ENCODE measurements at places on chromosomes 5 and 9.

DNA sequence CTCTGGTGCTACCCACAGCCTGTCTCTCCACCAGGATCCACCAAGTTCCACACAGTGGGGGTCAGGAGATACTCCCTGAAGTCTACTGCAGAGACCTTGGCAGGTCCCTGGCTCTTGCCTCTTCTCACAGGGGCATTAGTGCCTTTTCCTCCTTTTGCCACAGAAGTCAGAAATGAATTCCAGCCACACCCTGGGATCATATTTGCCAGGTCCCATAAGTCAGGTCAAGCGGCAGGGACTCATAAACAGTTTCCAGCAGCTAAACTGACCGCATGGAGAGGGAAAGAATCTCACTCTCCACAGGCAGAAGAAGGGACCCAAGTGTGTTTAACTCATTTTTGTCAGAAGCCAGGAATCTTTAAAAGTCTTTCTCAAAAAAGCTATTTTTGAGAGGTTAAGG lies 13.3 kb upstream of the IFNK start:
- DNase-seq: no peak

- DNase-seq: no peak
Measured at GRCh38 chr5:107553117-107553555, 117.6 kb downstream of the EFNA5 start.

- DNase-seq: no peak
Measured at GRCh38 chr9:109974918-109975276, 194.9 kb downstream of the PALM2AKAP2 start.

- no peak for DNase-seq
Measured at GRCh38 chr9:14354201-14354600, 40.3 kb upstream of the NFIB start.

DNA sequence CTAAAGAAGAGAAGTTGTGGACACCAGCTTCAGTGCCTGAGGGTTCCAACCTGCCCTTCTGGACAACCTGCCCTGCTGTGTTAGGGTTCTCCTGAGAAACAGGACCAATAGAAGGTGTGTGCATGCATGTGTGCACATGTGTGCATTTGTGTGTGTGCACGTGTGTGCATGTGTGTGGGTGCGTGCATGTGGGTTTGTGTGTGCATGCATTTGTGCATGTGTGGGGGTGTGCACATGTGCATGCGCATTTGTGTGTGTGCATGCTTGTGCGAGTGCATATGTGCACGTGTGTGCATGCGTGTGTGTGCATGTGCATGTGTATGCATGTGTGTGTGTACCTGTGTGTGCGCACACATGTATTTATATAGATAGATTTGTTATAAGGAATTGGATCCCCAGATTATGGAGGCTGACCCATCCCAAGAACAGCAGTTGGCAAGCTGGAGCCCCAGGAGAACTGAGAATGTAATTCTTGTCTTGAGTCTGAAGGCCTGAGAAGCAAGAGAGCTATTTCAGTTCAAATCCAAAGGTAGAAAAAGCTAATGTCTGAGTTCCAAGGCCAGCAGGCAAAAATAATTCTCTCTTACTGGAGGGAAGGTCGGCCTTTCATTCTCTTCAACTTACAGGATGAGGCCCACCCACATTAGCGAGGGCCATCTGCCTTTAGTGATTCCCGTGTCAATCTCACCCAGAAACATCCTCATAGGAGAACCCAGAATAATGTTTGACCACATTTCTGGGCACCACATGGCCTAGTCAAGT lies 62.9 kb upstream of the SYNPO start:
- DNase-seq: no peak

- DNase-seq: no peak
Measured at GRCh38 chr5:178201221-178201926, 3.0 kb upstream of the HNRNPAB start.

DNA sequence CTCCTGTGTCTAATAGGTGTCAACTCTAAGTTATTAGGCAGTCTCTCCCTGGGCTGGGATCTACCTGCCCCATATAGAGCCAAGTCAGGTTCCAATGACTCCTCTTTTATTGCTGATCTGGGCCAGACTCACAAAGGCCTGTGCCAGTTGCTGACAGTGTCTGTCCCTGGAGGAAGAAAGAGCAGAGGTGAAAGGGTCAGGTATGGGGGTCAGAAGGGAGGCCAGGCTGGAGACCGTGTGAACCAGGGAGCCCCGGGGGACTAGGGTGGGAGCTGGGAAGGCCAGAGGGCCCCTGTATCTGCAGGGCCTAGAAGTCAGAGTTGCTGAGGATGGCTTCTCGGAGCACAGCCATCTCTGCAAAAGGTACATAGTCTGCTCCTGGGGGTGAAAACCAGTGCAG lies 3.5 kb upstream of the HINT2 start:
- DNase-seq: no peak

GRCh38 chr9:91241909-91242308 lies 119.8 kb downstream of the AUH start:
- DNase-seq: no peak

- DNase-seq: no peak
Measured at GRCh38 chr9:134707031-134707680, 65.6 kb downstream of the COL5A1 start.

DNA sequence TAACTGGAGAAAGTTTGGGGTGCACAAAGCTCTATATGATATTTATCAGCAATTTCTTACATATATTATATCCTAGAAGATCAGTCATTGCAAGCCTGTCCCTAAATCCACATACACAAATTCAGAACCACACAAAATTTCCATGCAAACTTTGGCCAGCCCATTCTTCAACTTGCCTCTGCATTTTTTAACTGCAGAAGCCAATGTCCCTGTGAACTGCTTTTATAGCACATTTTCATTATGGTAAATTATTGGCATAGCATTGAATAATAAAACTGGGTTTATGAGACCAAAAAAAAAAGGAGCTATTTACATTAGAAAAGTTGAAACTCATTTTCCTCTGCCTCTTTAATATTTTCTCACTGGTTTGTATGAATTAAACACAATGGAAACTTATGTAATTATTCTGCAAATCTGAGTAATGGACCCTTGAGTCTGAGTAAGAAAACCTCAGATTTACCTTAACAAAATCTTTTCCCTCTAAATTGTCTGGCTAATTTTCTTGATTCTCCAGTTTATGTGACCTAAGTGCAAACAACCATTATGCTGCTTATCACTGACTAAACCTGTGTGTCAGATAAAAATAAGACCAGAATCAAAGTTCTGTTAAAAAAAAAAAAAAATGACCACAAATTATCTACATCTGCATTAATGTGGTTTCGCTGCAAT lies 398.9 kb downstream of the EFNA5 start:
- DNase-seq: no peak

- no peak for DNase-seq
Measured at GRCh38 chr5:31936683-31937082, 237.4 kb downstream of the GOLPH3 start.

DNA sequence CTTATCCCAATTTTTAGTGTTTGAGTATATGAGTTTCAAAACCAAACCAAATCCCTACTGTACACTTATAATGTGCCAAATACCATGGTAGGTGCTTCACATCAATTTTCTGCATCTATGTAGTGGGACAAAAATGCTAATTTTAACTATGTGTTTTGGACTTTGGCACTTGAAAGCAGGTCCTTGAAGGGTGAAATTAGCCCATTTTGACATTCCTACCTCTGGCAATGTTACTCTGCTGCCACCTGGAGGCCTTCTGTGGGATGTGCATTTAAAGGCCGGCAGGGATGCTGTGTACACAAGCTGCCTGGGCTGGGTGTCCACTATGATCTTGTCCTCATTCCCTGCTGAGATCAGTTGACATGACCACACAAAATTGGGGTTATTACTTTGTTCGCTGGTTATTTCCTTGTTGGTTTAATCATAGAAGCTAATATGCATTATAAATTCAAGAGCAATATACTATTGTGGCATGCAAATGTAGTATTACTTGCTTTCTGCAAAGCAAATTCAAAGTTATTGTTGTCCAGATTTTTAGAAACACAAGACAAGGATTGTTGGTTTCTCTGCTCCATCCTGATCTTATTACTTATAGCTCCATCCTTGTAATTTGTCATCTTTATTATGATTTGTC lies 166.8 kb downstream of the ARHGEF28 start:
- peak; percentile 65 for DNase-seq

GRCh38 chr5:111689357-111689935 lies 67.5 kb downstream of the NREP start:
- no peak for DNase-seq
